PC-9 (cell line): ENCODE measurements at places on chromosomes 1 and 21.

GRCh38 chr1:111275780-111276433 lies 14.7 kb upstream of the CHIA start:
- DNase-seq: no peak

DNA sequence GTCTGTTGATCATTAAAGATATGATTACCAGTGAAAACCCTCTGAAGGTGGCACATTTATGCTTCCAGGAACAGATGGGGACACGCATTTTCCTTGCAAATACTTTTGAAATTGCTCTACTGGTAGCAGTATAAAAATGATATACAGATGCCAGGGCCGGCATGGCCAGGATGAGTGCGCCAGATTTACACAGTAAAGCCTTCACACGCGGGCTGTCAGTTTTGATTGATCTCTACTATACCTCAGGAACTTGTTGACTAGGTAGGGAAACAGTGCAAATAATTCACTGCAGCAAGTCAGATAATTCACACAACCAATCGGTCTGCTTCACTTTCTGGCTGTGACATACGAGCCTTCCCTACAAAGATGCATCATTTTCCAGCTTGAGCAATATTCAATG lies 123.2 kb upstream of the BARHL2 start:
- DNase-seq: no peak

GRCh38 chr1:30325999-30326398 lies 397.4 kb downstream of the MATN1 start:
- DNase-seq: no peak

DNA sequence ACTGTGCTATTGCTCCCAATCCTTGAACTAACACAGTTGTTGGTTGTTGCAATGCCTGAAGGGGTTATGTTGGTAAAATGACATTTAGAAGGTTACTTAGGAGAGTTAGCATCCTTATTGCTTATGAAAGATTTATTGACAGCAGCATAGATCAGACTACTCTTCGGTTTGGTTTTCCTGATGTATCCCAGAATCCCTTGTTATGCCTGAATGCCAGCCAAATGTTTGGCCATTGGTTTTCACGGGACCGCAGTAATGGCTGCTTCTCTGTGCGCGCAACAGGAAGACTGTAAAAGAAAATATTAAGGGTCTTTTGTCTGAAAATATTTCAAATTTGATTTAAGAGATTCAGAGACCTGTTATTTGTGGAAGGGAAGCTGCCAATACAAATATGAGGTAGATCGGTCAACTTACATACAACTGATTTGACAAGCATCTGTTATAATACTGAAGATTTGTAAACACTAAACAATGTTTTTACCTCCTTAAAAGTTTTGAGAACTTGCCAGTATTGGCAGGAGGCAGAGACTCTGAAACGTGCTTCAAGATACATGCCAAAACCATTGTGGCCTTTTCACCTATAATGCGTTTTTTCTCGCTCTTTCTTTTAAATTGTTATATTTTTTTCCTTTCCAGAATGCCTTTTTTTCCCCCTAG lies 8.3 kb downstream of the NFIA start:
- no peak for DNase-seq

- DNase-seq: no peak
Observed at GRCh38 chr1:56378341-56379070, 200.9 kb downstream of the PLPP3 start.

DNA sequence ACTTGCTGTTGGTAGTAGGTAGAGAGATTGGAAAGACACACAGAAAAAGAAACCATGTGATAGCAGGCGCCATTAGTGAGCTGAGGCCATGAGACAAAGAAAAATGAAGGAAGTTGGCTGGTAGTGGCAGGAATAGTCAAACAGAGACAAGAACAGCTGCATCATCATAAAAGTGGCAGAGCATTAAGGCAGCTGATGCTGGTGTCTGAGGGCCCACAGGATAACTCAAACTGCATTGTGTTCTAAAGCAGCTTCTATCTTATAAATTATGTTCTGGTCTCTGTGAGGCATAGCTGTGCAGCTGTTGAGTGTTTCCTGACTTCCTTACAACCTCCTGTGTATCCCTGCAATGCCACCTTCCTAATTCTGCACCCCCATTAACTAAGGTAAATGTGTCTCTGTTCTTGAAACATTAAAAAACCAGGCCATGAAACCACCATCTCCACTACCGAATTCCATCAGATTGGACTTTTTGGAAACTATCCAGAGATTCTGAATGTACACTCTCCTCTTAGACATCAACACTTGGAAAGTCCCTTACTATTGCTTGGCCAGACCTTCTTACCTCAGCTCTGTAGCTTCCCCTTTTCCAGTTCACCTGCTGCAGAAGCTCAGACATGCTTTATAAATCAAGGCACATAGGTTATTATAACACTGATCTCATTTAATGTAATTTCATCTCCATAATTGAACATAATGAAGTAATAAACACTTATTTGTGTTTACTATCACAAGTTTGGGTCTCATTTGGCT lies 23.4 kb upstream of the ARHGAP29 start:
- DNase-seq: no peak

GRCh38 chr1:56834137-56834900 lies 15.1 kb upstream of the FYB2 start:
- no peak for DNase-seq

DNA sequence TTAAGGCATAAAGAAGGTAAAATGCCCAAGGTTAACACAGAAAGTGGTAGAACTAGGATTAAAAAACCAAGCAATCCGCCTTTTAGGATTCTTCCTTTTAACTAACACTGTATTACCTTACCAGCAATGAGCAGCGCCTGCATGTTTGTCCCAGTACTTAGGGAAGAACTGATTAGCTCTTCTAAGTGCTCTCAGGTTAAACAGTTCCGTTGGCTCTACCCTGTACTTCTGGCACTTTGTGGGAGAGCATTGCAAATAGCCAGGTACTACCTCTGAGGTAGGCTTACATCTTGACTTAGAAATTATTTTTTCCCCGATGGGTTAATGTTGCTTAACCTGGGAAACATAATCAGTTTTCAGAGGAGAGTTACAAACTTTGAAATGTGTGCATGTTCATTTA lies 21.5 kb downstream of the DHX9 start:
- DNase-seq: no peak

DNA sequence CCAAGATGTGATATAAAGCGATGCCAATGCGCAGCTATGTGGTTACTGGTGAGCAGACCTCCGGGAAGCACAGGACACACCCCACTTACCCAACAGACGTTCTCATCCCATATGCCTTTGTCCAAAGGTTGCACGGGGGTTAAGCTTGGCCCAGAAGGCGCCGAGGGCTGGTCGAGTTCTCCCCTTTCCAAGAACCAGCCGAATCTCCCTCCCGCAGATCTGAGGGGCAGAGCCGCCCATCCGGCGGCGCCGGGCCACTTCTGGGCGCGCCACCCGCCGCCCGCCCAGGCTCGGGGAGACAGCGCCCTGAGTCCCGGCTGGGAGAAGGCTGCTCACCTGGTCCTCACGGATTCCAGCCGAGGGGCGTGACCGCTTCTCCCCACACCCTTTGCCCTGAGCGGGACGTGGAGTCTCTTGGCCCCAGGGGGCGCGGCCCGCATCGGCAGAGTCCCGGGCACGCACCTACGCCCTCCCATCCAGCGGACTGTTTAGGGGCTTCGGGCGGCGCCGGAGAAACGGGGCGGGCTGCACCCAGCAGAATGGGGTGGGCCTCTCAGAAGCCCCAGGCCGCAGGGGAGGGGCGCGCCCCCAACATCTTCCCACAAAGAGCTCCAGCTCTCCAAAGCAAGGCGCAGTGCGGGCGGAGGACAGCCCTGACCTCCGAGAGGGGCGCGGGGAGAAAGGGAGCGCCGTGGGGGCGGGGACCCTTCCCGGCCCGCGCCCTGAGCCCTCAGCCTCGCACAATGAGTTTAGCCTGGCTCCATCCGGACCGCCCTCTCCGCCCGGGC lies 615 bp downstream of the GPR161 start:
- DNase-seq: peak; percentile 47

DNA sequence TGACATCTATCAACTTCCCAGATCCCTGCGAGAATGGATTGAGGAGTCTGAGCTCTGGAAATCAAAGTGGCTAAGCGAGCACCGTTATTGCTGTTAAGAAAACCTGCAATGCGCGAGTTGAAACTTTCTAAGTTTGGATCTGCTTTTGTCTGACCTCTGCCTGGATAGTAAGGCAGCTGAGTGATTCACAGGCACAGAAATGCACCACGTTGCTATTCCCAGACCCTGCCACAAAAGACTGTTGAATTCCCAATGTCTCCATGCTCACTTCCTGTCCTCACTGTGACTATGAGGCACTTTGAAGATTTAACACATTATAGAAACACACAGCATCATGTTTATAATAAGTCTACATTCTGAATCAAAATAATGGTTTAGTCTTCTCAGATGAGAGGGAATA lies 27.1 kb upstream of the CNIH3 start:
- DNase-seq: no peak

DNA sequence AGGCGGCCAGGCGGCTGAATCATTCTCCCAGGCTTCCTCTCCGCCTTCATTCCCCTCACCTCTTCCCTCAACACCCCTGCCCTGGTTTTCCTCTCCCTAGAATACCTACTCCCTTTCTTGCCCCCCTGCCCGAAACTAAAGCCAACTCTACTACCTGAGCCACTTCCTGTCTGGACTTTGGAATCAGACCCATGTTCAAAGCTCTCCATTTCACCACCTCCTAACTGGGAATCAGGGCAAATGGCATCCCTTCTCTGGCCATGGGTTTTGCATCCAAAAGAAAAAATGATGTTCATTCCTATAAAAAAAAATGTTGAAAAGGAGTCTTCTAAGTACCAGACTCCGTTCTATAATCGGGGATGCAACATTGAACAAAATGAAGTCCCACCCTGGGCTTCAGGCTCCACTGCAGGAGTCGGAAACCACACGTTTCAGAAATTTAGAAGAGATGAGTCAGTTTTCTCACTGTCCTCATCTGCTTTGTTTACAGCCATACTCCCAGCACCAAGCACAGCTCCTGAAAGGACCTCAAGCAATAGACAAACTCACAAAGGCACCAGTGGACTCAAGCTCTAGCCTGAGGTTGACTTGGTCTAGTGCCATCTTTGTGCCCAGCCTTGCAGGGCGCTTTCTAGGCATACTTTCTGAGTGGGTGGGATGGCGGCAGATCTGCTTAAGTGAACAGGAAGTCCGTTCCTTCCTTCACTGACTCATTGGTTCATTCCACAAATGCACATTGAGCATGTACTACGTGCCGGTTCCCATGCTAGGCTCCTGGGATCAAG lies 176.2 kb downstream of the IGSF21 start:
- no peak for DNase-seq

DNA sequence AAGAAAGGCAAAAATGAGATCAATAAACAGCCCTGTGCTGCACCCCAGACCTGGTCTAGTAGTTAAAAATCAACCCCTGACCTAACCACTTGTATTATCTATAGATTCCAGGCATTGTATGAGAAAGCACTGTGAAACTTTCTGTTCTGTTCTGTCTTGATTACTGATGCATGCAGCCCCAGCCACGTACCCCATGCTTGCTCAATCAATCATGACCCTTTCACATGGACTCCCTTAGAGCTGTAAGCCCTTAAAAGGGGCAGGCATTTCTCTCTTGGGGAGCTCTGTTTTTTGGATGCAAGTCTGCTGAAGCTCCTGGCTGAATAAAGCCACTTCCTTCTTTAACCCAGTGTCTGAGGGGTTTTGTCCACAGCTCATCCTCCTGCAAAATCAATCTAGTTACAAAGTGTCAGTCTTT lies 24.2 kb upstream of the CD34 start:
- DNase-seq: no peak

DNA sequence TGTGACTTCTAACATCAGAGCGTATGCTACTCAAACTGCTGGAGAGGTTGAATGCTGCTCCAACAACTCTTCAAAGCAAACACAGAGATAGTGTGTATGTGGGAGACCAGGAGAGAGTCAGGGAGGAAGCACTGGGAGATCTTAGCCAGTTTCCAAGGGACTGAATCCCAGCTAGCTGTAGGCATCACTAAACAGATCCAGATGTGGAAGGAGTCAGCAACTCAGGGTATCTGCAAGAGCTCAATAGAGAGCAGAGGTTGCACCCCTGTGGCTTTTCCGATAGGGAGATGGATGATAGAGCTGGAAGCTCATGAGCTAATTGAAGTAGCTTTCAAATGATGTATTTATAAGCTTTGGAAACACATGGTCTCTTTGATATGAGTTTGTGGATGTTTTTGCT lies 168.9 kb upstream of the HOOK1 start:
- DNase-seq: no peak

GRCh38 chr21:41716751-41717150 lies 50.1 kb downstream of the RIPK4 start:
- no peak for DNase-seq

DNA sequence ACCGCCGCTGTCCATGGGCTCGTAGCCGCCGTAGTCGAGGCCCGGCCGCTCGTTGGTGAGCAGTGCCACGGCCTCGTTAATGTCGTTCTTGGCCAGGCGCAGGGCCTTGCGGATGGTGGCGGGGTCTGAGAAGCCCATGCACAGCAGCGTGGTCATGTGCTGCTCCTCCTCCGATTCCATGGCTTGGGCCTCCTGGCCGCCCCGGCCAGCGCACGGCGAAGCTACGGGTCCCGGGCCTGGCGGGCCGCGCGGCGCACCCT lies 300 bp downstream of the USP24 start:
- DNase-seq: no peak

GRCh38 chr1:229230140-229230892 lies 40.6 kb upstream of the RAB4A start:
- DNase-seq: peak; percentile 88

GRCh38 chr1:183472488-183473216 lies at the start of gene SMG7:
Gene SMG7 (plus strand): TSS chr1:183472499. CDS start chr1:183472621, 122 bp downstream.
- peak; percentile 39 for DNase-seq

GRCh38 chr1:234320069-234320468 lies 53.2 kb upstream of the COA6 start:
- DNase-seq: no peak

DNA sequence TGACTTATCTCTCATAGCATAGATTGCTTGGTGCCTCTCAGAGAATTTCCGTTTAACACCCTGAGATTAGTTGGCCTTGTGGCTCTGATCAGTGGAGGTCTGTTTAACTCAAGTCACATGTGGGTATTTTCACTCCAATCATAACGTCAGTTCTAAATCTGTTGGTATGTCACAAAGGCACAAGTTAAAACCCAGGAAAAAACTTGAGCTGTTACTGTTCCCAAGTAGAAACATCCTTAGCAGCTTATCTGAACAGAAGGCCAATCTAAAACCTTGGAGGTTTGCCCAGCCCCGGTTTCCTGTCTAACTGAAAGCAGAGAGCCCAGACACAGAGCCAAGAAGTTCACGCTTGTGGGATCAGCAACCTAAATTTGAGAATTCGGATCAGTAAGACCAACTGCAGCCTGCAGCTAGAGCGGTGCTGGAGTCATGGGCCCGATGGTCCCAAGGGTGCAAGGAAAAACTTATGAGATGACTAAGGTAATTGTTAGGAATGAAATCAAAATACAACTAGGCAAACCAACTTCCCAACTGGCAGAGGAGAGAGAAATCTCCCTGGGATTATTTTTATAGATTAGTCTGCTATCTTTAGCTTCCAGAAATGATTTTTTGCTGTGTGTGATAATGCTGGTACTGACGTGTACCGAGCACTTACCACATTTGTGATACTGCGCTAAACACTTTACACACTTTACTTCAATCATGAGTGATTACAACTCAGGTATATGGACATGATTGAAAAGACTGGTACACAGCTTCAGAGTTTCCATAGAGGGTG lies 90.2 kb upstream of the C1orf21 start:
- no peak for DNase-seq

- no peak for DNase-seq
Observed at GRCh38 chr1:197954718-197955418, 37.7 kb downstream of the LHX9 start.

GRCh38 chr1:59577774-59578173 lies 237.0 kb upstream of the HOOK1 start:
- no peak for DNase-seq

- no peak for DNase-seq
Observed at GRCh38 chr1:47797575-47797974, 199.6 kb downstream of the TRABD2B start.

GRCh38 chr1:44268054-44268453 lies 54.8 kb downstream of the DMAP1 start:
- DNase-seq: no peak
